ENCODE measurements at places on chromosomes 2 and 18. TPM values are rescaled to one million over a fixed set of nuclear protein-coding genes. Genes with fewer than 3 reads are reported as not detected.

DNA sequence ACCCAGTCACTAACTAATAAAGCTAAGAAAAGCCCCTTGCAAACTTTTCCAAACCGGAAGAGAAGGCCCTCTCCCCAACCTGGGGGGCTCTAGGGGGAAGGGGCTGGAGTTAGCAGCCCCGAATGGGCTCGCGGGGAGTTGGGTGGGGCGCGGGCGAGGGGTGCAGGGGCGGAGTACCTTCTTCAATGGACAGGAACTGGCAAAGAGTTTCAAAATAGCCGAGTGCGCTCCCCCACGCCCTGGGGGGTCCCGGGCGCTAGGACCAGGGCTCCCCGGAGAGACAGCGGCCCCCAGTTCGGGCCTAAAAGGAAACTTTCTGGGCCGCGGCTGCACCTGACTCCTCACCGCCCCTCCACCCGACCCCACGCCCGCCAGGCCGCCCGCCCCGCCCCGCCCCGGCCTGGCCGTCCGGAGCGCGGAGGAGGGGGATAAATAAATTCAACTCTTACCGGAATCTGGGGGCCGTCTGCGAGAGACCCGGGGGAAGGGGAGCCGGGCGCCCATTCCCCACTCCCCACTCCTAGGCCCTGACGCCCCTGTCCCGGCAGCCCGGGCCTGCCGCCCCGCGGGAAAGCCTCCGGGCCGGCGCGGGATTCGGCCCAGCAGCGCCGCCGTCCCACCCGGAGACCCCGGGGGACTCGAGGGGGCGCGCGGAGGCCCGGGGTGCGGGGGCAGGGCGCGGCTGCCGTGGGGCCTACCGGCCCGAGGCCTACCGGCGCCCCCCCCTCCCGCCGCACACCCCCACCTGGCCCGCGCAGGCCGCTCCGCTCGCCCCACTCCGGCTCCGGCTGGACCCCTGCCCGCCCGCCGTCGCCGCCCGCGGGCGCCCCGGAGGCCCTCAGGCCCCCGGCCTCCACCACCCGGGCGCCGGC lies 868 bp downstream of the INO80D start:
- DNase-seq: no peak

GRCh38 chr18:32310101-32310500 lies 120.3 kb downstream of the MEP1B start:
- DNase-seq: peak; percentile 19

NYAP2 gene
- total RNA-seq: not detected

DNA sequence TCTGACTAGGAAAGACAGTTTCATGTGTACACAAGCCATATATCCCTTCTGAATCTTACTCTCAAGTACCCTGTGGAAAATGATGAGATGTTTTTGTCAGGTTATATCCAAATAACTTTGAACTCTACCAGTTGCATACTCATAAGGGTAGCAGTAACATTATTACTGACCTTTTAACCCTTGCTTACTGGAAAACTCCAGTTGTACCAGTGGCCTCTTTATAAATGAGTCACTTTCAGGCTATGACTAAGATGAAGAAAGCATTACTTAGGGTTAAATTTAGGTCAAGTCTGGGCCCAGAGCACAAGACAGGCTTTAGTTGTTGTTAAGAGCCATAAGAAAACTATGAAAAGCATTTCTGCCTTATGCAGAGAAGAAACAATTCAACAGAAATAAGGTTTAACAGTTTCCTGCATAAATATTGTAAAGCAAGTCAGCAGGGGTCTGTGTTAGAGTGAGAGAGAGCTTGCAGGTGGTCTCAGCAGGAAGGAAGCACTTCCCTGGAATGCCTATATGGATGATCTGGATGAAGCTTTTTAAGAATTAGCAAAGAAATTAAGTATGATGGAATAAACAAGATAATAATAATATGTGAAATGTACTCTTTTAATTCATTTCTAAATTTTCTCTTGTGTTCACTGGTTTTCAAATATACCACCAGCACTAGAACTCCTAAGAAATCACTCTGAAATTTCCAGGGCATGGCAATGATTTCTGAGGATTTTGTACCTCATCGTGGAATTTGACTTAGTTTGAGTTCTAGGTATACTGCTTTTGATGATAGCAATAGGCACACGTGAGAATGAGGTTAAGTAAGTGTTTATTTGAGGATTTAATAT lies 126.6 kb downstream of the UBE2E3 start:
- peak; percentile 98 for DNase-seq

DNA sequence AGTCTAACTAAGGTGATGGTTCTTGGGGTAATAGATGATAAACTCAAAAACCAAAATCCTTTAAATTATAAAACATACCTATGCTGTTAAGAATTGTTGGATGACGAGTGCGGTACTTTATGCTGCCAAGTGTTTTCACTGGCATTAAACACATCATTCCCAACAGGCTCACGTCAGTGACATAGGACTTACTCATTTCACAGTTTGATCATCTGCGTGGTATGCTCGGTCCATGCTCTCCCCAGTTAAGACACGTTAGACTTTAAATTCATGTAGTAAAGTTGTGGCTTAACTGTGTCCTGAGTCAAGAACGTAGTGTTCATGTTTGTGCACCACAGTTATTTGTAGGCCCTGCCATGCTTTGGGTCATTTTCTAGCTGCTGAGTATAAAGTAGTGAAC lies 125.6 kb upstream of the MYT1L start:
- DNase-seq: no peak

DNA sequence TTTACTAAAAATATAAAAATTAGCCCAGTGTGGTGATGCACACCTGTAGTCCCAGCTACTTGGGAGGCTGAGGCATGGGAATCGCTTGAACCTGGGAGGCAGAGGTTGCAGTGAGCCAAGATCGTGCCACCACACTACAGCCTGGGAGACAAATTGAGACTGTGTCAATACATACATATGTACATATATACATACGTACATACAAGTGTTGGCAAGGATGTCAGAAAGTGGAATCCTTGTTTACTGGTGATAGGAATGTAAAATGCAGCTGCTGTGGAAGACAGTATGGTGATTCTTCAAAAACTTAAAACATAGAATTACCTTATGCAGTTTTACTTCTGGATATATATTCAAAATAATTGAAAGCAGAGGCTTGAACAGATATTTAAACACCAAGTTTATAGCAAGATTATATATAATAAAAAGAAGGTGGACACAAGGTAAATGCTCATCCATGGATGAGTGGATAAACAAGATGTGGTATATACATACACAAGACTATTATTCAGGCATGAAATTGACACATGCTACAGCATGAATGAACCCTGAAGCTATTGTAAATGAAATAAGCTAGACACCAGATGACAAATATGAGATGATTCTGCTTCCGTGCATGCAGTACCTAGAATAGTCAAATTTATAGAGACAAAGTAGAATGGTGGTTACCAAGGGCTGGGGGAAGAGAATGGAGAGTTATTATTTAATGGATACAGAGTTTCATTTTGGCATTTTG lies 43.2 kb downstream of the CCDC138 start:
- DNase-seq: no peak

GRCh38 chr2:121049950-121050585 lies 234.9 kb downstream of the TFCP2L1 start:
- no peak for DNase-seq

DNA sequence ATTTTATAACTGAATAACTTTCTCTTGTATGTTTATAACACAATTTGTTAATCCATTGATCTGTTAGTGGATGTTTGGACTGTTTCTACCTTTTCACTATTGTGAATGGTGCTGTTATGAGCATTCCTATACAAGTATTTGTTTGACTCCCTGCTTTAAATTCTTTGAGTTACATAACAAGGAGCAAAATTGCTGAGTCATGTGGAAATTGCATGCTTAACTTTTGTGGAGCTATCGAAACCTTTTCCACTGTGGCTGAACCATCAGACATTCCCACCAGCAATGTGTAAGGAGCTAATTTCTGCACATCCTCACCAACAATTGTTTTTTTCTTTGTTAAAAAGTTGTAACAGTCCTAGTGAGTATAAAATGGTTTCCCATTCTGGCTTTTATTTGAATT lies 415.5 kb downstream of the CBLN2 start:
- peak; percentile 40 for DNase-seq

- no peak for DNase-seq
These were observed 113.6 kb downstream of the MSH2 start for GRCh38 chr2:47516360-47517104.

ATP8B1 gene
- total RNA-seq: 48.8 TPM

KLF11 gene
- total RNA-seq: 16.2 TPM

DNA sequence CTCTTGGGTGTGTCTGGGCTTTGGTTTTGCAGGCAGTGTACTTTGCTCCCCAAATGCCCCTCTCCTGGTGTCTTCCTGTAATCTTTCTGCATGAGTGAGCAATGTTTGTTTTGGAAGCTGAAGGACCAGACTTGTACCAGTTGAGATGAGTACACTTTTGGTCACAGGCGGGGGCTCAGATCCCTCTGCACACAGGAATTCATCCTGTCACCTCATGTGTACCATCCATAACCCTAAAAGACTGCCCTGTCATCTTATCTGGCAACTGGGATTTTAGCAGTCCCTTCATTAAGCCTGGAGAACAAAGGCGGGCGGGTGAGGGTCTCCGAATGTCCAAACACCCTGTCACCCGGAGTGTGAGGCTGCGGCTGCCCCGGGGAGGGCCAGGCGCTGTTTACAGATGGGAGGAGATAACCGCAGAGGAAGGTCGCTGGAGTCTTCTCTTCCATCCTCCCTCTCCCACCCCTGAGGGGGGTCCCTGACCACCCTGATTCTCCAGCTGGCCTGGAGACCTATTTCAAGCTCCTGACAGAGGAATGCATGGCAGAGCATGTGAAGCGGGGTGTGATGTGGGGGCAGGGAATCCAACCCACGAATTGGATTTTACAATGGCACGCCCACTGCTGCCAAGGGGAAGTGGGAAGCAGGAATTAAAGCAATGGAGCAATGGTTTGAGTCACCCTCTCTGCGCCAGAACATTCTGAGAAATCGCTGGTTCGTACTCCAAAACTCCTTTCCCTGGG lies 158.2 kb upstream of the MYCN start:
- peak; percentile 80 for DNase-seq
